ENCODE measurements at places on chromosomes 11 and 22. TPM values are rescaled to one million over a fixed set of nuclear protein-coding genes. Genes with fewer than 3 reads are reported as not detected.

UPK3A gene
- total RNA-seq = not detected

GRCh38 chr11:68457898-68458249, 2.7 kb upstream of the PPP6R3 start:
- H3K4me3 ChIP-seq = no peak overlapping the region
- no peaks in the 10 kb centered on the region for H3K27me3 ChIP-seq
- H3K36me3 ChIP-seq = no peaks in the 10 kb centered on the region
- no peak for DNase-seq
- peaks cover 5% of the 10 kb centered on the region for H3K4me1 ChIP-seq

DNA sequence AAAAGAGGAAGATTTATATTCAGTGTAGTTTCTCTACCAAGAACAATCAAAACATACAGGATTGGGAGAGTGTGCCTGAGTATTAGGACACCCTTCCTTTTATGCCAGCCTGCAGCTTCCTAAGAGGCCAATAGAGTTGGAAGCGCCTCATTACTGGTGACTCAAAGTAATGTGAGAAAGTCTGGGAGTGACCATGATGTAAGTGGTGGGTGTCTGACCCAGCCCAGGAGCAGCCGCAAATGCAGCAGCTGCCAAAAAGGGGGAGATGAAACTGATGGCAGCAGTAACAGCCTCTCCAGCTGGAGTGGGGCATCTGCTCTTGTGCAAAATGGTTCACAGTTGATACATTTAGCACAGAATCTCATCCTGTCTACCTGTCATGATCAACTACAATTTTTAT, 62.0 kb downstream of the ZNF280B start:
- no peak overlapping the region for H3K4me3 ChIP-seq
- H3K36me3 ChIP-seq = no peaks in the 10 kb centered on the region
- no peak for DNase-seq
- H3K27me3 ChIP-seq = peaks cover 60% of the 10 kb centered on the region
- no peak overlapping the region for H3K27ac ChIP-seq

- peak overlapping the region; percentile 90 for H3K4me3 ChIP-seq
- H3K4me1 ChIP-seq = peaks cover 12% of the 10 kb centered on the region
- H3K36me3 ChIP-seq = no peaks in the 10 kb centered on the region
- DNase-seq = peak; percentile 21
- no peaks in the 10 kb centered on the region for H3K27me3 ChIP-seq
- H3K27ac ChIP-seq = no peak overlapping the region
Measured at GRCh38 chr11:117096201-117096991, 1.8 kb downstream of the SIK3 start.
